Upper lobe of right lung (tissue), 1 donor: ENCODE measurements at places on chromosomes 3 and 15. TPM values are rescaled to one million over a fixed set of nuclear protein-coding genes. Genes with fewer than 3 reads are reported as not detected.

GRCh38 chr15:77168141-77168540 is 97.2 kb upstream of the TSPAN3 start:
- DNase-seq, result no peak
- no peaks in the 10 kb centered on the region for H3K4me1 ChIP-seq
- H3K36me3 ChIP-seq, result no peaks in the 10 kb centered on the region

GRCh38 chr15:40313531-40314398 is 6.0 kb upstream of the PLCB2 start:
- H3K36me3 ChIP-seq, result no peaks in the 10 kb centered on the region
- peak; percentile 77 for DNase-seq
- no peaks in the 10 kb centered on the region for H3K27me3 ChIP-seq
- H3K4me1 ChIP-seq, result peaks cover 20% of the 10 kb centered on the region
- no peak overlapping the region for H3K27ac ChIP-seq

GRCh38 chr15:83766339-83766738 is 112.4 kb downstream of the ADAMTSL3 start:
- no peak overlapping the region for H3K27ac ChIP-seq
- no peak for DNase-seq
- no peaks in the 10 kb centered on the region for H3K36me3 ChIP-seq
- peaks cover 4% of the 10 kb centered on the region for H3K4me1 ChIP-seq
- no peaks in the 10 kb centered on the region for H3K27me3 ChIP-seq

GRCh38 chr3:175573226-175573625 is 714.1 kb downstream of the NAALADL2 start:
- no peaks in the 10 kb centered on the region for H3K27me3 ChIP-seq
- no peak for DNase-seq
- no peaks in the 10 kb centered on the region for H3K36me3 ChIP-seq
- H3K4me1 ChIP-seq, result no peaks in the 10 kb centered on the region
- no peak overlapping the region for H3K4me3 ChIP-seq

ERICH6 gene
- total RNA-seq, result not detected

TIMP4 gene
- total RNA-seq, result 6.9 TPM

NPAP1 gene
- 0.17 TPM for total RNA-seq
